ENCODE measurements at places on chromosomes 12 and 14.

DNA sequence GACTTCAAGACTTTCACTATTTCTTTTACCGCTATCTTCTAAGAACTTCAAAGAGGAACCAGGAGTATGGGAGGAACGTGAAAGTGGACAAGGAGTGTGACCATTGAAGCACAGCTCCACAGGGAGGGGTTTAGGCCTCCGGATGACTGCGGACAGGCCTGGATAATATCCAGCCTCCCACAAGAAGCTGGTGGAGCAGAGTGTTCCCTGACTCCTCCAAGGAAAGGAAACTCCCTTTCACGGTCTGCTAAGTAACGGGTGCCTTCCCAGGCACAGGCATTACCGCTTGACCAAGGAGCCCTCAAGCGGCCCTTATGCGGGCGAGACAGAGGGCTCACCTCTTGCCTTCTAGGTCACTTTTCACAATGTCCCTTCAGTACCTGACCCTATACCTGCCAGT lies 267.0 kb downstream of the RPL10L start:
- no peak for DNase-seq

DNA sequence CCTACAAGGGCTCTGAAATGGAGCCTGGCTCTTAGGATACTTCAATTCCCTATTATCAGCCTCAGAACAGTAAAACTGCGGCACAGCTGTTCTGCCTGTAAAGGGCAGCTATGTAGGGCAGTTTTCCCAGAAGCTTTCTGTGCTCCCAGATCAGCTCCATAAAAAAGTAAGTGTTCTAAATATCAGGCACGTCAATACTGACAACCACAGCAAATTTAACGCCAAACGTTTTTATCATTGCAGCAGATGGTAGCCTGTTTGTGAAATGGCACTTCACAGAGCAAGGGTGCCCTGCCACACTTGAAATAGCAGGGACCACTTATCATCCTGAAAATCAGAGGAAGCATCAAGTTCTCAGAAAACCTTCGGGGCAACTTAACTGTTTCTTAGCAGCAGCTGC lies 54.8 kb upstream of the PTHLH start:
- DNase-seq, result no peak

DNA sequence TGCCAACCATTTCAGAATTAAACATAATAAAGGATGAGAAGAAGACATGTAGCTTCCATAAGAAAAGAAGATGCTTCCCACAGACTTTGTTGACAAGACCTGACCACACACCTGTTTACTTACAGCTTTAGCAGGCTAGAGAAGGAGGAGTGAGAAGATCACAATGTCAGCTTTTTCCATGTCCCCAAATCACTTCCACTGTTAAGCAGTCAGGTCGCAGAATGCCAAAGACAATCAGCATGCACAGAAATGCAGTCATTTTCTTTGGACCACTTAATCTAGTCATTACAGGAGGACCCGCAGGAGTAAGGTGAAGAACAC lies 314.9 kb downstream of the SSPN start:
- no peak for DNase-seq

- no peak for DNase-seq
Observed at GRCh38 chr12:4108803-4109345, 164.7 kb upstream of the CCND2 start.

- DNase-seq, result no peak
Observed at GRCh38 chr12:93136253-93137055, 207.4 kb upstream of the EEA1 start.

DNA sequence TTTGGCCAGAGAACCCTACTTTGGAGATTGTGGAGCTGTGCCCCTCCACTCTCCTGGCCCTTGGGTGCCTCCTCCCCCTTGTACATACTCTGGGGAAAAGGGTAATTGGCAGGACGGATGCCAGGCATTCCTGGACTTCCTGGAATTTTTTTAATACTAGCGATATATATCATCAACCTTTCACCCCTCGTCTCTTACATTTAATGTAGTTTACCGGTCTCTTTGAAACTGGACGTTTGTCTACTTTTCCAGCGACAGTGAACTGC lies 767 bp upstream of the CRY1 start:
- no peak for DNase-seq

- no peak for DNase-seq
Observed at GRCh38 chr12:14403711-14404196, 38.3 kb downstream of the ATF7IP start.

GRCh38 chr12:55143566-55143870 lies 17.3 kb downstream of the OR9K2 start:
- no peak for DNase-seq

GRCh38 chr12:94718114-94718513 lies 67.8 kb upstream of the TMCC3 start:
- no peak for DNase-seq

- no peak for DNase-seq
Observed at GRCh38 chr12:95002754-95003153, 743 bp downstream of the NDUFA12 start.

DNA sequence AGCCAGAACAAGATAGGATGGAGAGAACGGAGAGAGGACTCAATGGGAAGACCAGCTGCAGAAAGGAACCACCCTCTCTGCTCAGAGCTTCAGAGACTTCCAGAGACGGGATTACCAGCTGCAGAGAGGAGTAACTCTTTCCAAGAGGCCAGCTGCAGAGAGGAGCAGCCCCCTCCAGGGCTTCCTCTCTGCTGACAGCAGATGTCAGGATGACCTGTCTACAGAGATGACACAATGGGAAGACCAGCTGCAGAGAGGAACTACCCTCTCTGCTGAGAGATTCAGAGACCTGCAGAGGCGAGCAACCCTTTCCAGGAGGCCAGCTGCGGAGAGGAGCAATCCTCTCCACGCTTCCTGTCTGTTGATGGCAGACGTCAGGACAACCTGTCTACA lies 61.8 kb downstream of the KLRG1 start:
- no peak for DNase-seq

DNA sequence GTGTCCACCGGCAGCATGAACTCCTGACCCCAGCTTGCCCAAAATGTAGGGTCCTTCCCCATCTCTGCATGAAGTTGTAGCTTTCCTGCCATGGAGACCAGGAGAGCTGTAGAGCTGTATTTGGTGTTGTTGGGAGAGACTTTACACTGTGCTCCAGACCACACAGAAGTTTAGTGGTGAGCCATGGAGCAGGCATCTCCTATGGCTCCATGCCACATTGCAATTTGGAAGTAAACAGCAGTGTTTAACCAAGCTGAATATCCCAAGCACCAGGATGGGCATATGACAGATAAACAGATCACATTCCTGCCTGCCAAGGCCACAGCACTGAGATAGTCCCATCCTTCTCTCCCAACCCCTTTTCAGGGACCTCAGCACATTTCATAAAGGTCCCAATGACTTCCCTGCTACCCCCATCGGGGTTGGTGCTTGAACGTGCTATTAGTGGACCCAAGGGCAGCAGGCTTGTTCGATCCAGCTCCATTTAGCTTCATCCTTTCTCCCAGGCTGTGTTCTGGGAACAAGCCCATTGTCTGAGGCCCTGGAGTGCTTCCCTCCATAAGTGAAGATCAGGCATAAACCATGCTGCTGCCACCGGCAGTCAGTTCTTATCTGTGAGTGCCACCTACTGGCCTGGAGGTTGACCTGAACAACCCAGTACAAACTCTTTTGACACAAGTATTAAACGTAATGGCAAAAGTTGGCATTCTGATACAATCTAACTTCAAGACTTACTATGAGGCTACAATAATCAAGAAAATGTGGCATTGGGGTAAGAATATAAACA lies 172.3 kb upstream of the ATXN7L3B start:
- no peak for DNase-seq

- no peak for DNase-seq
Observed at GRCh38 chr12:43891856-43892574, 56.1 kb downstream of the TMEM117 start.

GRCh38 chr14:64612021-64612380 lies 62.2 kb downstream of the PPP1R36 start:
- DNase-seq, result no peak

DNA sequence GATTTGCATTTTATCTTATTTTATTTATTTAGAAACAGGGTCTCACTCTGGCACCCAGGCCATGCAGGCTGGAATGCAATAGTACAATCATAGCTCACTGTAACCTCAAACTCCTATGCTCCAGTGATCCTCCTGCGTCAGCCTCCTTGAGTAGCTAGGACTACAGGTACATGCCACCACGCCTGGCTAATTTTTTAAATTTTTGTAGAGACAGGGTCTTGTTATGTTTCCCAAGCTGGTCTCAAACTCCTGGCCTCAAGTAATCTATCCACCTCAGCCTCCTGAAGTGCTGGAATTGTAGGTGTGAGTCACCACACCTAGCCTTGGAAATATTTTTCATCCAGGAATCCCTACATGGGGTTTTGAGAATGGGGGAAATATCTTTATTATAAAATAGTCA lies 84.6 kb downstream of the MAPKAPK5 start:
- DNase-seq, result no peak

DNA sequence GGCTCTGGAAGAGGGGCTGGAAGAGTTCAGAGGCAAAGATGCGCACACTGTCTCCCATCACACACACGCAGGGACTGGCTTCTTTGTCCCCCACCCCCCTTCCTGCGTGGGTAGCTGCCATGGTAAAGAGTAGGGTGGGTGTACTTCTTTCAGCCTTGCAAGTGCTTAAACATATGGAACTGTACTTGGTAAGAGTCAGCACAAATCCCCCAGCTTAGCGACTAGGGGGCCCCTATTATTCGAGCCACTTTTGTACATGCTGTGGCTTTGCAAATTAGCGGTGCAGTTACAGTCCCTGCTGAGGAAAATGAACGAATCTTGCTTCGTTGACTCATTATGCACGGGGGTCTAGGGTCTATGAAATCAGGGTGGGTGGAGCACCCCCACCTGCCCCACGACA lies 123.8 kb downstream of the AACS start:
- DNase-seq, result no peak

DNA sequence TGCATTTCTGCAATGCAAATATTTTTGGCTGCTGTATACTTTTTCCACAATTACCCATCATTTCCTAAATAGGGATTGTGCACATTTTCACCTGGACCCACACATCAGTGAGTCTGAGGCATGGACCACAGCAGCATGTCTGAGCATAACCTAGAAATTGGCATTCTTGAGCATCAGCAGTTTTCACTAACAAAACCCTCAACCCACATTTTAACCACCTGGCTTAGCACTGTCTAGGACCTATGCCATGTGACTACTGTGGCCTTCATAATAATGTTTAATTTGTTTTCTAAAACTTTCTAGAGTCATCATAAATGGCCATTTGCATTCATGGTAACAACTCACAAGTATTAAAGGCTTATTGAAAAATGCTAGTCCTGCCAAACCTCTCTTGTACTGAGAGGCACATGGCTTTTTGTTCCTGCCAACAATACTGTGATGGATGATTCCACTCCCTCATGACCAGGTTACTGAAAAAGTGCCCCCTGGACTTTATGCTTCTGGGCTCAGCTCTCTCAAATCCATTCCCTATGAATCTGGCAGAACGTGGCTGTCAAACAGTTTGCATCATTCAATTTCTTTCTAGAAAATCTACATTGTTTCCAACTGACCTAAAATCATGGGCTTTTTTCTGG lies 240.0 kb downstream of the MDGA2 start:
- no peak for DNase-seq

DNA sequence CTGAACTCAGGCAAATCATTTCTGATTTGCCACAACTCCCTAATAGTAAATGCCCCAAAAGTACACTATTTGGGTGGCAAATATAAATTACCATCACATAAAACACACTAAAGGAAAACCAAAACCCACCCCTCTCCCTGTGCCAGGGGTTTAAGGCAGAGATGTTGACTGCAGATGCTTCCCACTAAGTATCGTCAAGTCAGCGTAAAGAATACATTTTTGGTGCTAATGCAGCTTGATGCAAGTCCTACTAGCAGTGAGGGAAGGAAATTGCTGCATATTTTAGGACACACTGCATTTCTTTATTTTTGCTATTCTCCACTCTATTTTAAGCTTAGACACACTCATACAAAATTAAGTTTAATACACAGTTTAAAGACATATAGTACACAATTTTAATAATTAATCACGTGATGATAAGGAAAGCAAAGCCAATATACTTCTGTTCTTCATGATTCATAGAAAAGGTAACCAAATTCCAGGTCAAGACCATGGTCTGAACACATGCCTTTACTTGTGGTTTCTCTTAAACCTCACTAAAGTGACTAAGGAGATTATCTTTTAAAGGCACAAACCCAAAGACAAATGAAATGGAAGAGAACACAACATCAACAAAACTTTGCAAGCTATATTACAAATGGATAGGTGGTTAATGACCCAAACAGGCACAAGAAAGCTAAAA lies 162.2 kb downstream of the STXBP6 start:
- no peak for DNase-seq

- no peak for DNase-seq
Observed at GRCh38 chr12:122062832-122063693, 15.5 kb upstream of the MLXIP start.

DNA sequence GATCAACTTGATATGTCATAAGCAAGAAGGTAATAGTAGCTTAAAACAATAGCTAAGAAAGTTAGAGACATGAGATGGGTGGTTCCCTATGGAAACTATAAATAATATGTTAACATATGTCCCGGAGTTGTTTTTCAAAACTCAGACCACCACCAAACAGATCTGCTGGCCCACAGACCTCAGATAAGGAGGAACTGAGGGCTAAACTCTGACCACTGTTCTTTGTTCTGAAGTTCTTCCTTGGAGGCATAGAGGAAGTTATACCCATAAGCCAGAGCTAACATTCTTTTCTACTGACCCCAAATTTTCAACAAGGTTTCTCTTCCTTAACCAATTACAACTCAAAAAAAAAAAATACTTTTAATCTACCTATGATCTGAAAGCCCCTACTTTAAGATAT lies 156.1 kb upstream of the FSCB start:
- DNase-seq, result no peak

- DNase-seq, result no peak
Observed at GRCh38 chr14:70888681-70889175, 18.5 kb upstream of the PCNX1 start.

DNA sequence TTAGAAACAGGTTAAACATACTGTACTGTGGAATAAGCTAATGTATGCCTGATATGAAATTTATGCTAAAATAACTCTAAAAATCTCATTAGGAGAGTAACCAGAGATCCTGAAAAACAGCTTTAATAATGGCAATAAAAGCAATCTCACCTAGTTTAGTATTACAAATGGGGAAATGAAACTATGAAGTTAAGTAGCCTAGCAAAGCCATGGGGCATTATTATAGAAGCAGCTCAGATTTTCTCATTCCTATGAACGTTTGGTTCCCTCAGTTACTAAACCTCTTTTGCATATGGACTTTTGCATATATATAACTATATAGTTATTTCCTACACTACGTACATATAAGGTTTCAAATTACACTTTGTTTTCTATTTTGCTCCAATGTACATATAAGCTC lies 25.0 kb upstream of the APPL2 start:
- no peak for DNase-seq

- no peak for DNase-seq
Observed at GRCh38 chr14:36652542-36653201, 9.0 kb upstream of the PAX9 start.

- no peak for DNase-seq
Observed at GRCh38 chr12:120056739-120057138, 59.8 kb downstream of the RAB35 start.

- DNase-seq, result no peak
Observed at GRCh38 chr12:50514526-50515276, 9.9 kb downstream of the DIP2B start.

Measured in left forelimb (tissue), 1 donor.